HepG2 (cell line): ENCODE measurements at places on chromosomes 4 and X. TPM values are rescaled to one million over a fixed set of nuclear protein-coding genes. Genes with fewer than 3 reads are reported as not detected.

ERAS gene
- total RNA-seq = 0.22 TPM in 1 of 2 replicates, not detected in the other

PHEX gene
- 0.07 and 0.27 TPM in 2 replicates for total RNA-seq

HAND2 gene
- not detected in 2 replicates for total RNA-seq

AFP gene
- 4,406 and 9,434 TPM in 2 replicates for total RNA-seq

CNKSR2 gene
- total RNA-seq = not detected in 2 replicates

ADGRA3 gene
- 29.6 and 40.8 TPM in 2 replicates for total RNA-seq

SERPINA7 gene
- total RNA-seq = 163 and 315 TPM in 2 replicates

GPR143 gene
- 0.60 and 0.89 TPM in 2 replicates for total RNA-seq

UGT2B10 gene
- total RNA-seq = 97.8 and 148 TPM in 2 replicates

NXF2B gene
- not detected in 2 replicates for total RNA-seq

TSPAN6 gene
- total RNA-seq = 78.4 and 133 TPM in 2 replicates

ADH1A gene
- 0.13 and 0.34 TPM in 2 replicates for total RNA-seq

TSR2 gene
- 31.6 and 35.5 TPM in 2 replicates for total RNA-seq

ETFDH gene
- total RNA-seq = 13.5 and 14.7 TPM in 2 replicates

CLCN4 gene
- 2.5 and 2.6 TPM in 2 replicates for total RNA-seq

SPCS3 gene
- total RNA-seq = 47.2 and 57.0 TPM in 2 replicates

SYTL4 gene
- total RNA-seq = 0.67 and 0.73 TPM in 2 replicates

PCSK1N gene
- 5.1 and 14.0 TPM in 2 replicates for total RNA-seq

RBM47 gene
- total RNA-seq = 2.5 and 3.9 TPM in 2 replicates
